GM23248 (cell line): ENCODE measurements at places on chromosomes 6 and 20. TPM values are rescaled to one million over a fixed set of nuclear protein-coding genes. Genes with fewer than 3 reads are reported as not detected.

DNA sequence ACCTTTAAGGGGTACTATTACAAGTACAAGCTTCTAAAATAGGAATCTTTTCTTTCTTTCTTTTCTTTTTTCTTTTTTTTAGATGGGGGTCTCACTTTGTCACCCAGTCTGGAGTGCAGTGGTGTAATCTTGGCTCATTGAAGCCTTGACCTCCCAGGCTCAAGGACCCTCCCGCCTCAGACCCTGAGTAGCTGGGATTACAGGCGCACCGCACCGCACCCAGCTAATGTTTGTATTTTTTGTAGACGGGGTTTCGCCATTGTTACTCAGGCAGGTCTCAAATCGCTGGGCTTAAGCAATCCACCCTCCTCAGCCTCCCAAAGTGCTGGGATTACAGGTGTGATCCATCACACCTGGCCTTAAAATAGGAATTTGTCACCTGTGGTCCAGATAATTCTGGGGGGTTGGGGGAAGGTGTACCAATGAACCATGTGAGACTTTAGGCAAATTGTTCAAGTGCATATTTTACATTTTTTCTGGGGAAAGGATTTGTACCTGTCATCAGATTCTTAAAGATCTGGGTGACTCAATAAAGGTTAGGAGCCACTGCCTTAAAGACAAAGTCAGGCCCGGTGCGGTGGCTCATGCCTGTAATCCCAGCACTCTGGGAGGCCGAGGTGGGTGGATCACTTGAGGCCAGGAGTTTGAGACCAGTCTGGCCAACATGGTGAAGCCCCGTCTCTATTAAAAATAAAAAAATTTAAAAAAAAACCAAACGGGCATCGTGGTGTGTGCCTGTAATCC lies 19.7 kb upstream of the SYNJ2 start:
- DNase-seq: no peak

DNA sequence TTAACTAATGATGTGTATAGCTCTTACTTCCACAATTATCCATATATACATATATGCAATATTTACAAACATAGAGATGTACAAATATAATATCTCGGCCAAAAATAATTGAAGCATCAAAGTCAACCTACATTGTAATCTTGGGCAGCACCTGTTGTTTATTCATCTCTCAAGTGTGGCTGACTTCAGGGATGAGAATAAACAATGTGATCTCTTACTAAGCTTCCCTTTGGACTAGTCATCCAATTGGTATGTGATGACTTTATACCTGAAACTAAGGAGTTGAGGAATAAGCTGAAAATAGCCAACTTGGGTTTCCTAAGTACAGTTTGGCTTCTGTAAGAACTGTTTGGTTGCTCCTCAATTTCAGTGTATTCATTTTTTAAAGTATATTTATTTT lies 256.6 kb downstream of the KHDC1L start:
- DNase-seq: peak; percentile 40

DNA sequence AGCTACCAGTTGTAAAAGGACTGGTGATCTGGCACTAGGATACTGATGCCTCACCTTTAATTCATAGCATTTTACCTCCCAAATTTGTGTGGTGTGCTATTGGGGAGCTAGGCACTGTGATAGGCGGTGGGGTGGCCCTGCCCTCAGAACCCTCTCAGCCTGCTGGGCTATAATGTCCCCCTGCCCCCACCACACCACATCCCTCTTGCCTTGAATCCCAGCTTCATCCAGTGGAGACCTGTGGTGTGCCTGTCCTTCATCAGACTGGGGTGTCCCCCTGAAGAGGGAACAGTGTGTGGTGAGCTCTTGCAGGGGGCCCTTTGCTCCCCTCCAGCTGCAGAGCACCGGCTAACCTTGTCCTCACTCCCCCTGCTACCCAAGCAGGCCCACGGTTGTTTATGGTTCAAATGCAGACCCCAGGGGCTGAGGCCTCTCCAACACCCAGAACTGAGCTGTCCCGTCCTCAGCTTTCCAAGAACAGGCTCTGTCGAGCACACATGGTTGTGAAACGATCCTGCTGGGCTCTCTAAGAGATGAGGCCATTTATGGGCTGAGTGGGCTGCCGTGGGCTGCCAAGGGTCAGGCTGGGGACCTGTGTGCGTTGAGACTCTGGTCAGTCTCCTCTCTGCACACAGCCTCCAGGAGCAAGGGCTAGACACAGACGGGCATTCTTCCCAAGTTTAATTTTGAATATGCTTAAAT lies 26.9 kb upstream of the VEGFA start:
- DNase-seq: no peak

- DNase-seq: peak; percentile 69
Observed at GRCh38 chr20:20237093-20237959, 130.6 kb upstream of the INSM1 start.

DNA sequence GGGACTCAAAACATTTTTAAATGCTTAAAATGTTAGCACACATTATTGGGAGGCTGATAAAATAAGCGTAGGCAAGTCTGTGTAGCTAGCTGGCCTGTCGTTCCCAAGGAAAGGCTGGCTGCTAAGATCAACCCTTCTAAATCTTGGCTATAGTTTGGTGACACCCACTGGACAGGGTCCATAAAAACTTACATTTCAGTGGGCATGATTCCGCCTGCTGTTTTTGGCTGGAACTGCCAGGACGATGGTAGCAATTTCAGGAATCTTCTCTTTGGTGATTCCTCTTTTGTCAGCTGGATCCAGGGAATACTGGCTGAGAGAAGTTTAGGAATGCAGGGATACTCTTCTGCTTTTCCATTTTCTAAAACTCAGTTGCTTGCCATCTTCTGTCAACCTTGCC lies 162.2 kb downstream of the NKAIN2 start:
- peak; percentile 0 for DNase-seq

GRCh38 chr6:5338177-5338960 lies 77.1 kb downstream of the FARS2 start:
- DNase-seq: no peak

- no peak for DNase-seq
Observed at GRCh38 chr6:113209315-113209714, 647.8 kb upstream of the MARCKS start.

DNA sequence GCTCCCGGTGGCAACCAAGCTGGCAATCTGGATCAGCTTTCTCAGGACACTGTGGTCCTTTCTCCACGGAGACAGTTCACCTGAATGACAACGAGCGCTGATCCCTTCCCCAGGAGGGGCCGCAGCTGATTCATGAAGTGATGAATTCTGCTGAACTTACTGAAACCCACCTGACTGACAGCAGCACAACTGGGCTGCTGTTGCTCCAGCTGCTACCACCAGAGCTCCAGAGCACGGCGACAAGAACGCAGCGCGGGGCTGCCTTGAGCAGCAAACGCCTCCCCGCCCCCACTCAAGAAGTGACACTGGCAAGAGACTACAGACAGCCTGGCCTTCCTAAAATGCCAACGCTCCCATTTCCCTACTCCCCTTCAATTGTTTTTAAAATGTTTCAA lies 10.0 kb downstream of the PXDC1 start:
- DNase-seq: no peak

DNA sequence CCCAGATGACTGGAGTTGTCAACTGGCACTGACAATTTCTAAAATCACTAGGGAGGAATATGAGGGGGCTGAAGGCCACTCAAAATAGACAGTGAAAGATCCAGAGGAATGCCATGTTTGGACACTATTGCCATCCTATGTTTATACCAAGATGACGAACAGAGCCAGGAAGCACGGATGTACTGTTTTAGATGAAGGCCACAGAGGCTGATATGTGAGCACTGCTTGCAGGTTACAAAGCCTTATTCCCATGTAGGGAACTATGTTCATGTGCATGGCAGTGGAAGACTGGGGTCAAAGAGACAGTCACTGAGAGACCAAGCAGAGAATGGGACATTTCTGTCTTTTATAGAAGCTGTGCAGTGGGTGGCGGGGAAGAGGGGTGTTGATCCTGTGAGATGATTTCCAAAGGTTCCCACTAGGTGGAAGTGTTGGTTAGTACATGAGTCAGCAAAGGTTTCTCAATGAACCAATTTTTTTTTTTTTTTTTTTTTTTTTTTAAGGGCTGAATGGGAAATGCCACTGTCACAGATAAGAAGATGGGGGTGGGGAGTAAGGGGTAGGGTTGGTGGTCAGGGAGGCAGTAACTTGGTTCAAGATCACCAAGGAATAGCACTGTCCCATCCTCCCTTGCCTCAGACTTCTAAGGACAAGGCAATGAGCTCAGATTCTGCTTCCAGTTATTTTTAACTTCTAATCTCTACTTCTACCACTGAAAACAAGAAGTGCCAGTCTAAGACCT lies 46.7 kb upstream of the MOCS1 start:
- peak; percentile 75 for DNase-seq

- DNase-seq: no peak
Observed at GRCh38 chr20:3402453-3402852, 5.0 kb downstream of the DNAAF9 start.

DNA sequence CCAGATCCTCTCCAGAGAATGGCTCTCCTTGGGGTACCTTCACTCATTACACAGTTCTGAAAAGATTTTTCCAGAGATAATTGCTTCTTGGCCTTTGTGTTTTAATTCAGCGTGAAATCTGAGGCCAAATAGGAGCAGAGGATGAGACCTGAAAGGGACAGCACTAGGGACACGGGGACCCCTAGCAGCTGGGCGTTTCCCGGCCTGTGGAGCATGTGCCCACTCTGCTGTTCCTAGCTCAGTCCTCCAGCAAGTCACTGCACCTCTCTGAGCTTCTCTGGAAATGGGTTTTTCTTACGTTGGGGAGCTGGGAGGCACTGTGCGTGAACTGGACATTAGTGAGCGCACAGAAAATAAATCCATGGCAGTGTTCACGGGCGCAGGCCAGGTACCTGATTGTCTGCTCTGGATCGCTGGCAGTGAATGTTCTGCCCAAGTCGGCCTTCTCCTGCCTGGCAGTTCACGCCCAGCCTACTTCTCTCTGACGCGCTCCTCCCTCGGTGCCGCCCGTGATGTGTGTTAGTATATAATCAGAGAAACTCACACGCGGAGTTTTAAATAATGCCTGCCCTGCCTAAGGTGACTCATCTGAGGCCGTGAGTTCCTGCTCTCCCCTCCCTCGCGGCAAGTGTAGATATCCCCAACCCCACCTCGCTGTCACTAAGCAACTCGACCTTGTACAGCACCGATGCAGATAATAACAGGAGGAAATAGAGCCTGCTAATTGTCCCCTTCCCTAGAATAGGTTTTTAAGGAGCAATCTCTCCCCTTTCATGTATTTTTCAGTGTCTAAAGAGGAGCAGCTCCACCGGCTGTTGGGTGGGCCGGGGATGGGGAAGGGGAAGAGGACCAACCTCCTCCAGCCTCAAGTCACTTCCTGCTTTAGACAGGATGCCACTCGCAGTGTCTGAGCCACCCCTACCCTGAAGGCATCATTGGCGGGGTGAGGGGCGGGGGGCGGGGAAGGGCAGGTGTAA lies 2.7 kb upstream of the TUBB2A start:
- no peak for DNase-seq

- peak; percentile 72 for DNase-seq
Observed at GRCh38 chr6:21935561-21936028, 342.0 kb downstream of the SOX4 start.

DNA sequence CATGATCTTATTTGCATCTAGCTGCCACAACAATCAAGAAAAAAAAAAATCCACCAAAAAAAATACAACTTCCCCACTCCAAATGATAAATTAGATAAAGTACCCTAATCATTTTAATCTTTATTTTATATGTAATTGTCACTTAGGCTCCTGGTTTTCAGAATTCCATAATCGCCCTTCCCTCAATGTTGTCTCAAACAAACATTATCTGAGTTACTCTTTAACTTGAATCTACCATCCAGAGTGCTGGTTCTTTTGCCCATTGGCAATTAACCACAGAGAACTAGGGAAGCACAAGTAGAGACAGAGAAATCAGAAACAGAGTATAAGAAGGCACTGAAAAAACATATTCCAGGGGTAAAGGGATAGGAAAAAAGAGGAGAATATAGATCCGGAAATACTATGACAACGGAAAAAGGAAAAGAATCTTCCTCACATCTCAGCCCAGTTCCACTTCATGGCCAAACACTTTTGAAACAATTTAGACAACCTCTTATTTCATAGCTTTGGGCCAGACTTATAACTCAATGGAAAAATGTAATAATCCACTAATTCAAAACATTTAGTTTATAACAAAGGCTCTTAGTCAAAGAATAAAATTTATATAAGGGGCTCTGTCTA lies 861 bp upstream of the NHSL1 start:
- no peak for DNase-seq

GRCh38 chr6:51600514-51600913 lies 486.9 kb downstream of the PKHD1 start:
- no peak for DNase-seq

DNA sequence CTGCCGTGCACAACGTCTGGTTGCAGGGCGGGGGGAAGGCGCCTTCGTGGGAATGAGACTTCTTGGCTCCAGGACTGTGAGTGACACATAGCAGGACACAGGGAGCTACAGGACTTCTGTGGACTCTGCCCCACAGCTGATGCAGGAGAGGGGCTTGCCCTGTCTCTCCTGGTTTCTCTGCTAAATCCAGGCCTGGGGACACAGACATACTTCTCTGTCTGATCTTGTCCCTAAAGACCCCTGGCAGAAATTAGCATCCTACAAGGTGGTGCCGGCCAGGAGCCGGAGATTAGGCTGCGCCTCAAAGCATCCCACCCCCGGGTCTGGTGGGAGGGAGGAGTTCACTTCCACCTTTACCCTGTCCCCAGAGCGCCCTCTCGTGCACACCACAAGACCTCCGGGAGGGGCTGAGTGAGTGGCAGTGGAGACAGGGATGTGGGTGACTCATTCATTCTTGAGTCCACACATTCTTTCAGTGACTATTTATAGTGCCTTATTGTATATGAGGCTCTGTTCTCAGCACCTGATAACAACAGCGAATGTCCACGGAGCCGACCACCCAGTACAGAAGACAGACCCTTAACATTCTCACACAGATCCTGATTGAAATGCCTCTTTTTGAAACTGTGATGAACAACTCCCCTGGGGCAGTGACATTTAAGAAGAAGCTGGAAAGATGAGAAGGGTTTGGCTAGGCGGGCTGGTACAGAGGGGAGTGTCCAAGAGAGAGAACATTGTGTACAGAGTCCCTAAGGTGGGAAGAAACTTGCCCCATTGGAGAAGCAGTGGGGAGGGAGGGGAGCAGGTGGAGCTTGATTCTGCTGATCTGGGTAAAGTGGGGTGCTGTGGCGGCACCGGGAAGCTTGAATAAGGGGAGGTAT lies 39.0 kb downstream of the GMPR start:
- peak; percentile 96 for DNase-seq

DNA sequence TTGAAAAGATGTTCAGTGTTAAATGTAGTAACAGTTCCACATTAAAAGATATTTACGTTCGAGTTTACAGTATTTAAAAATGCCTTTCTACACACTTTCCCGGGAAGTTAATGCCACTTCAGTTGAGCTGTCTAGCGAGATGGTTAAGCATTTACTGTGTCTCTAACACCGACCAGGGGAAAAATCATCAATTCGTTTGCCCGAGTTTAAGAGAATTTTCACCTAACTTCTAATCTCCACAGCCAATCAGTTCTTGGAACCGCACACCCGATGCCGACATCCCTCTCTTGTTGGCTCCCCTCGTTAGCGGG lies 58.2 kb downstream of the FAM217A start:
- DNase-seq: no peak

- no peak for DNase-seq
Observed at GRCh38 chr20:55793986-55794385, 211.3 kb downstream of the CBLN4 start.

Gene DEFB124
- not detected in 2 replicates for polyA plus RNA-seq

Gene CNKSR3
- 1.9 TPM in 2 replicates for polyA plus RNA-seq

Gene HLA-DQA2
- polyA plus RNA-seq: not detected in 2 replicates

Gene DSN1
- polyA plus RNA-seq: 15.6 and 16.3 TPM in 2 replicates

Gene SLA2
- polyA plus RNA-seq: not detected in 2 replicates
